Glomerular endothelial cell (primary cell): ENCODE measurements at places on chromosomes 2 and 18.

- no peak for DNase-seq
Observed at GRCh38 chr2:140851258-140851981, 1279.4 kb downstream of the LRP1B start.

DNA sequence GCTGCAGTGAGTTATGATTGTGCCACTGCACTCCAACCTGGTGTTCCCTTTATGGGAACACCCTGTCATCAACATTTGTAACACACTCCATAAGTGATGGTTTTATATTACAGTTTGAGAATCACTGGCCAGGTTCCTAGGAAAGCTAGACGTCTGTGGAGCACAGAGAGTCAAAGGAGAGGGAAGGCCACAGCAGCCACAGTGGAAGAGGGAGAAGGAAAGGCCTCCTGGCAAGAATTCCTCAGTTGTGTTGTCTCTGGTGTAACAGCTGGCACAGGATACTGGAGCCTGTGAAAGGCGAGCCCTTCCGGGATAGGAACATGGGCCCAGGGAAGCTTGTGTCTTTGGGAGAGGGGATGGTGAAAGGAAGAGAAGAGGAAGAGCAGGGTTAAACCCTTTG lies 360.5 kb upstream of the PIK3C3 start:
- no peak for DNase-seq

DNA sequence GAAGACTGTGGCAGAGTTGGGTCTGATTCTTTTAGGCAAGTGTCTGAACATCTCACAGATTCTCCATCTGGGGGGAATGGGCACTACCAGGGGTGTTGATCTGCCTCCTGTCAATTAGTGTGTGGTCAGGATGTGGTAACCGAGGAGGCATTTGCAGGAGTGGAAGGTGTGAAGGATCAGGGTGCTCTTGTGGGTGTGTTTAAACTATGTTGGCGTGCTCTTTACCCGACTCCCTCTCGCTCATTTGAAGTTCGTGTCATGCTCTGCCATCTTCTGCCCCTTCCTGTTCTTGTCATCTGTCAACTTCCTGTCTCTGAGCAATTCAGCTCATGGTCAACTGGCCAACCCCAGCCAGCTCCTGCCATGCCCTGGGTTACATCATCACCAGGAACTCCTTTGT lies 107.9 kb downstream of the RTN4 start:
- DNase-seq: no peak

- no peak for DNase-seq
Observed at GRCh38 chr2:38613126-38613848, 10.6 kb upstream of the HNRNPLL start.

GRCh38 chr2:40346535-40347354 lies 105.1 kb downstream of the SLC8A1 start:
- no peak for DNase-seq

GRCh38 chr2:6074089-6074643 lies 382.0 kb downstream of the SOX11 start:
- DNase-seq: no peak

GRCh38 chr18:78914249-78914935 lies 65.2 kb upstream of the SALL3 start:
- no peak for DNase-seq

- no peak for DNase-seq
Observed at GRCh38 chr2:178484245-178485041, 4.2 kb downstream of the PLEKHA3 start.

DNA sequence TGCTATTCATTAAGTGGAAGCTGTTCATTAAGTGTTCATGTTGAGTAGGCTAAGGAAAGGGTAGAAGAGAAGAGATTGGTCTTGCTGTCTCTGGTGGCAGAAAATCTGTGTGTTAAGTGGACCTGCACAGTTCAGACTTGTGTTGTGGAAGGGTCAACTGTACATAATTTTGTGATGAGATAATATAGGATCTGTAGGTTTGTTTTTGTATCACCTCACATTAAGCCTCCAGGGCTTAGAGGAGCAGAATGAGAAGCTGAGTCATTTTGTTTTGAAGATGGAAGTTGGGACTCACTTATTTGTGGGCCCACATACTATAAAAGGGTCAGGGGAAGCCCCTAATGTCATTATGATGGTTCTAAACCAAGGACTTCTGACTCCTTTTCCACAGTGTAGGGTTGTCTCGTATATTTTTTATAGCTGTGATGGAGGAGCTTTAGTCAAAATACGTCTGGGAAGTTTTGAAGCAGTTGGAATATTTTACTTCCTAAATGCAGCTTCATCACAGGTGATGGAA lies 18.2 kb downstream of the PMS1 start:
- no peak for DNase-seq

DNA sequence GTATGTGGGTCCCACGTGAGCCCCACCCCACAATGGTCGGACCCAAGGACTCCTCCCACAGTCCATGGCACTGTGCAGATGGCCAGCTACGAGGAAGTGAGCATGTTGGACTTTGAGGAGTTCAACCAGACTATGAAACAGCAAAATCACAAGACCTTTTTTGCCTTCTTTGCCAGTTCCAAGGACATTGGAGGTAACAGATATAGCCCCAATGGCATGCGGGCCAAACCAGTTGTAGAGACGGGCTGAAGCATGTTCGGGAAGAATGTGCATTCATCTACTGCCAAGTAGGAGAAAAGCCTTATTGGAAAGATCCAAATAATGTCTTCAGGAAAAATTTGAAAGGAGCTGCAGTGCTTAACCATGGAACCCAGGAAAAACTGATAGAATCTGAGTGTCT lies 12.6 kb downstream of the DNER start:
- DNase-seq: no peak

DNA sequence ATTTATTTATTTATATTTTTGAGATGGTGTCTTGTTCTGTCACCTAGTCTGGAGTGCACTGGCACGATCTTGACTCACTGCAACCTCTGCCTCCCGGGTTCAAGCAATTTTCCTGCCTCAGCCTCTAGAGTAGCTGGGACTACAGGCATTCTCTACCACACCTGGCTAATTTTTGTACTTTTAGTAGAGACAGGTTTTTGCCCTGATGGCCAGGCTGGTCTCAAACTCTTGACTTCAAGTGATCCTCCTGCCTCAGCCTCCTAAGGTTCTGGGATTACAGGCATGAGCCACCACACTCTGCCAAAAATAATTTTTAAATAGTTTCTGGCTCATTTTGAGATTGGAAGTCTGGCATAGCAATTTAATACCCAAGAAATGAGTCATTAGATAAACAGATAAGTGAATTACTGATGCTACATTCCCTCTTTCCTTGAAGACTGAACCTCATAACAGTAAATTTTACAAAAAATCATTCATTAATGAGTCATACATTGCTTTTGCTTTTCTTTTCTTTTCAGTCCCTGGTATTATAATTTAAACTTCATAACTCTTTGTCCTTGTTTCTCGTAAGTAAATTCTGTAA lies 881.6 kb upstream of the PIK3C3 start:
- no peak for DNase-seq

DNA sequence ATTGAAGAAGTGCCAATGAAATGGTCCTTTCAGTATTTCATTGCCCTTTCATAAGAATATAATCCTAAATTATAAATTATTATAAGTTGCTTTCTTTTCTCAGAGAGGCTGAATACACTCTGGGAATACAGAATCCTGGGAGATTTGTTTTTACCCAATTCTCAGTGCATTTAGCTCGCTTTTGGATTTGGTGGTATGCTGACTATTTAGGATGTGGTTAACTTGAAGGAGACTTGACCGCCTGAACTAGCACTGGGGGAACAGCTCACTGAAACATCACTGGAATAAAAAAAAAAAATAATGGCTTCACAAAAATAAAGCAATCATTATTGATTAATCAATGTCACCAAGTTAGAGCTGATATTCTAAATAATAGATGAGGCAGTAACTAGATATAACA lies 10.2 kb downstream of the TNFAIP6 start:
- no peak for DNase-seq

GRCh38 chr2:237929979-237930378 lies 36.8 kb upstream of the UBE2F start:
- DNase-seq: no peak

GRCh38 chr2:118049816-118050140 lies 35.9 kb upstream of the CCDC93 start:
- DNase-seq: no peak

GRCh38 chr2:65309699-65310098 lies 82.1 kb downstream of the ACTR2 start:
- no peak for DNase-seq

DNA sequence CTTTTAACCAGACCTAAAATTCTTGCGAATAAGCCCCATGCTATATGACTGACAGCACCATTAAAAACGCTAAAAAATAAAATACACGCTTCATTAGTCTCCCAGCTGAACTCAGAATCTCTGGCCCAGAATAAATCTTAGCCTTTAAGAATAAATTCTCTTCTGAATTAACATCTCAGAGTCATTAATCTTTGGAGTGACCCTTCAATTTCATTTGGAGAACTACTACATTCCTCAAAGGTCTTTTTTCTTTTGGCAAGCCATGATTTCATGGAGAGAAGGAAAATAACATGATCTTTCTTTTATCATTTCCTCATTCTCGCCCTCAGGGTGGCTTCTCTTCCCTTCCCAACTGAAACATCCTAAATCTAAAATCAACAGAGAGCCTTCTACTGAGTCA lies 259.0 kb downstream of the AFF3 start:
- DNase-seq: no peak

- peak; percentile 87 for DNase-seq
Observed at GRCh38 chr2:172307800-172308199, 119.6 kb upstream of the ITGA6 start.

- DNase-seq: no peak
Observed at GRCh38 chr2:105442056-105442455, 43.2 kb upstream of the FHL2 start.

DNA sequence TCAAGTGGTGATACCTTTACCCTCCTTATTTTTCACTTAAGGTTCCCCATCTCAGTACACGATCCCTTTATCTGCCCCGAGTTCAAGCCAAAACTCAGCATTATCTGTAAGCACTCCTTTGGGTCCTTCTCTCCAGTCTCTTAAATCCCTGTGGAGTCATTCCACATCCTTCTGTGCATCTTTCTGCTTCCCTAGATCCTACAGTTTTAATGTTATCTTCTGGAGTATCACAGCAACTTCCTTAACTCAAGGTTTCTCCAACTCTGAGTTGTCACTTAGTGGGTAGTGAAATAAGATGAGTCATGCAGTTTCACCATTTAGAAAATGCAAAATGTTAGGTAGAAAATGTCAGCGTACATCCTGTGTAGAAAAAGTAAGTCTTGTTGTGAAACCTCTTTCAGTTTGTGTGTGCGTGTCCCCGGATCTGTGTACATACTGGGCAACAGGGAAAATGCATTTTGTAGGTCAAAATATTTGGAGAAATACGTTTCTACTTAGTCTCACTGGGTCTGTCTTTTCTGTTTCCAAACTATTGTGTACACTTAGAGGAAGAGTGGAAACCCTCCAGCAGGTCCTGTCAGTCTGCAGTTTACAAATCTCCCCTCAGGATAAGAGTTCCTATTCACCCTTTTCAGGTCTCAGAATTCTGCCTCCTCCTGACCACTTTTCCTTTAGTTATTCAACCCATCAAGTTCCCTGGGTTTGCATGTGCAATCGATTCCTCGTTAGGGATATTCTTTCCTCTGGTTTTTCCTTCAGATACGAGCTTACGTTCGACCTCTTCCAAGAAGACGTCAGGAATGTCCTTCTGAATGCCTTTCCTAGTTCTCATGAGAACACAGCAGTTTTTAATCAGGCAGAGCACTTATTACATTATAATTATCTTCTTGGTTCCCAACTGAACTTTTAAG lies 154.8 kb downstream of the TGIF1 start:
- peak; percentile 77 for DNase-seq

- DNase-seq: peak; percentile 58
Observed at GRCh38 chr18:70454704-70455322, 166.0 kb downstream of the SOCS6 start.

- DNase-seq: no peak
Observed at GRCh38 chr2:60490848-60491247, 62.6 kb downstream of the BCL11A start.

- no peak for DNase-seq
Observed at GRCh38 chr2:136117391-136117841, 533 bp downstream of the CXCR4 start.

DNA sequence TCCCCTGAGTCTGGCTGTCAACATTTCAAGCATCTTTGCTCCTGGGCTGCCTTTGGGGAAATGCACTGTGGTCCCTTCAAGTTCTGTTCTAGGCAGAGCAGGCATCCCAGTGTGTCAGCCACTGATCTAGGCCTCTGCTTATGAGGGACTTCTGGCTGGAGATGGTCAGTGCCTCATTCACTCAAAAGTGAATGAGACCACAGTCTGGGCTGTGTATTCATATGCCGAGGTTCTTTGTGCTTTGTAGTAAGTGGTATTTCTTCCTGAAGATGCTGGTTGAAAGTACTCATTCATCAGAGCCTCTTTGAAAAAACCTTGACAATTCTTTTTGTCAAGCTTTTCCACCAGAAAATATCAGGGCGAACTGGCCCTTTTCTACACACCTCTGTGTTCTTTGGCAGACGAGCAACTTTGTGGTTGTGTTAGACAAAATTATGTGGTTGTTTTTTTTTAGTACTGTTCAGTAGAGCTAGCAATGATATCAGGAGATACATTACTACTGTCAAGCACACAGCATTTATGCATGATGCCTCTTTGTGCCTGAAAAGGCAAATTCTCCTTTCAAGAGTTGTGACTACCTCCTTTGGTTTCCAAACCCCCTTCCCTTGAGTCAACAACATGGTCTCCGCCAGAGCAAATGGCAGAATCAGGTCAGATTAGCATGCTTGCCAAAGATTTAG lies 510.9 kb upstream of the NRP2 start:
- no peak for DNase-seq

DNA sequence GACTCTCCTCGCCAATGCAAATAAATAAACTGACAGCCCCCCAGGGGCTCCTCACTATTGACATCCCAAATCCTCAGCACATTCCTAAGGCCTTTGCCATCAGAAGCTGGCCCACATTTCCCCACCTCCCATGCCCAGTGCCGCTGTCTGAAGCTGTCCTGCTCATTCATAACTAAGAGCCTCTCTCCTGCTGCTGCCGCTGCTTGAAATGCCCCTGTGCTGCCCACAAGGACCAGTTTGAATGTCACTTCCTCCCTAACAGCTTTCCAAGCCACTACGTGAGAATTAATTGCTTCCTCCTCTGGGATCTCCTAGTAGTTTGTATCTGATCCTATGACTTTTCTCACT lies 151.6 kb upstream of the CAPN13 start:
- no peak for DNase-seq

- no peak for DNase-seq
Observed at GRCh38 chr2:200469708-200470211, 40.1 kb downstream of the KCTD18 start.

- DNase-seq: no peak
Observed at GRCh38 chr2:197357986-197358385, 47.4 kb upstream of the ANKRD44 start.
